ENCODE measurements at places on chromosomes 4 and X.

DNA sequence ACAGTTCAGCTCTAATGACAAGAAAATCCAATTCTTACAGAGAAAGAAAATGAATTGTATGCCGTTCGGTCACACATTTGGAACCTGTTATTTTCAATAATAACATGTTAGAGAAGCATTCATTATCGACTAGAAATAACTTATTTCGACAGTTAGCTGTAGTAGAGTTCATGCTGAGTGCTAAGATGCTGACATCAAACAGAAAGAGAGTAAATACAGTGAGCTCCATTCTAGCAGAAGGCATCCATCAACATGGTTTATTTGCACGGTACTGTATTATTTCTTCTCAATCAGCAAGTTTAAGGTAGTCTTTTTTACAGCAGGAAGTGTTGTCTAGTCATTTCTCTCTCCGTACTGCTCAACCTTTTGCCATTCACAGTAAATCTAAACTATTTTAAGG is 732.1 kb downstream of the STIM2 start:
- DNase-seq = no peak

DNA sequence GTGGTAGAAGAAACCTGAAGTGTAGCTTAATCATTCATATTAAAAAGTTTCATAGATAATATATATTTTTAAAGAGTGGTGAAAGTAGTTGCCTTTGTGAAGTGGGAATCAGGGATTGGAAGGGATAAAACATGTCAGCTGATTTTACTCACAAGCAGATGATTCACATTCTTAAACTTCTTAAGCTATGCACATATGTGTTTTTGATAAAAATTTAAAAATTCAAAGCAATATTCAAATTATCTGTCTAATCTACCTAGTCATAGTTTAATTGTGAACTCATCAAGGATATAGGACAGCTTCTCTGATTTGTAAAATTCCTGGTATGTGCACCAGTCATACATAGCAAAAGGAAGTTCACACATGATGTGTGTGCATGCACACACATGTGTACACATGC is 520.6 kb upstream of the PITX2 start:
- DNase-seq = no peak

DNA sequence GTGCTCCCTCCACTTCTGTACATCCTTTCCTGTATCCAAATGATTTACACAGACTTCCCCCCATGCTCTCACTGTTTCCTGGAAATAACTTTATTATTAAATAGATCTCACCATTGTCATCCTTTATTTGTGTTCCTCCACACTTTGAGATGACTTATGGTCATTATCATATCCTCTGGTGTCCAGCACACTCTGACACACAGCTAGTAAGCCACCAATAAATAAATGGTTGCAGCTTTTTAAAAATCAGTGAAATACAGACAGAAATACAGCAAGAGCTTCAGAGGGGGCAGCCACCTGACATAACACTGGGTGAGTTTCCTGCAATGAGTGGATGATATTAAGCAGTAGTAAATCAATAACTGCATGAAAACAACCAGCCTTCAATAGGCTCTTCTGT is 2036.4 kb upstream of the AGA start:
- no peak for DNase-seq

- DNase-seq = peak; percentile 91
Observed at GRCh38 chrX:12955882-12956703, 18.8 kb upstream of the TMSB4X start.

- DNase-seq = no peak
Observed at GRCh38 chr4:180850318-180850940, 1392.8 kb upstream of the TENM3 start.

DNA sequence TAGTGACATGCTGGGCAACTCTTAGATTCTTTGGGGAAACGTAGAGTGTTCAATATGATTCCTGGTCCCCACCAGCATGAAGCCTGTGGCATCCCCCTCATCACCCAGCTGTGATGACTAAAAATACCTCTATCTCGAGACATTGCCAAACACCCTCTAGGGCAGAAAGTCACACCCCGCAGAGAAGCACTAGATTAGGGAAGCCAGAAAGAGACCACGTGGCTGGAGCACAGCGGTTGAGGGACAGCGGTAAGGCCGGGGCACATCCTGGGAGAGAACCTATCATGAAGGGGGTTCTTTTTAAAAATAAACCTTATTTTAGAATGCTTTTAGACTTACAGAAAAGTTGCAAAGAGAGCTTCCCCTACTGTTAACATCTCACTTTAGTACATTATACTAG is 11.0 kb downstream of the FAT1 start:
- DNase-seq = no peak

- DNase-seq = no peak
Observed at GRCh38 chr4:13920901-13921300, 293.4 kb upstream of the BOD1L1 start.

DNA sequence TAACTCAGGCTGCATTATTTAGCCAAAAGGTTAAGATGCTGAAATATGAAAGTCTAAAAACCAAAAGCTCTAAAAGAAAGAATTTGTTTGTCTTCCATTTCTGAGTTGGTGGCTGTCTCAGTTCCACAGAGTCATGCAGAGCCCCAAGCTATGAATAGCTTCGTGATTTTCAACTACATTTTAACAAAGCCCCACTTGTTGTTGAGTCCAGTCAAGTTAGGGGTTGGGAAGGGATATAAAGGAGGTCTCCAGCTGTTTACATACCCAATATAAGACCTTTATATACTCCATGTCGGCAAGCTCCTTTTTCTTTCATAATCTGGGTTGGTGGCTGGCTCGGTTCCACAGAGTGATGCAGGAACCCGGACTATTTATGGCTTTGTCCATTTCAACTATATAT is 924.6 kb upstream of the PRKX start:
- DNase-seq = no peak

- DNase-seq = no peak
Observed at GRCh38 chr4:85963231-85963630, 396.6 kb downstream of the MAPK10 start.

GRCh38 chr4:138592796-138593195 is 350.6 kb upstream of the SLC7A11 start:
- no peak for DNase-seq

DNA sequence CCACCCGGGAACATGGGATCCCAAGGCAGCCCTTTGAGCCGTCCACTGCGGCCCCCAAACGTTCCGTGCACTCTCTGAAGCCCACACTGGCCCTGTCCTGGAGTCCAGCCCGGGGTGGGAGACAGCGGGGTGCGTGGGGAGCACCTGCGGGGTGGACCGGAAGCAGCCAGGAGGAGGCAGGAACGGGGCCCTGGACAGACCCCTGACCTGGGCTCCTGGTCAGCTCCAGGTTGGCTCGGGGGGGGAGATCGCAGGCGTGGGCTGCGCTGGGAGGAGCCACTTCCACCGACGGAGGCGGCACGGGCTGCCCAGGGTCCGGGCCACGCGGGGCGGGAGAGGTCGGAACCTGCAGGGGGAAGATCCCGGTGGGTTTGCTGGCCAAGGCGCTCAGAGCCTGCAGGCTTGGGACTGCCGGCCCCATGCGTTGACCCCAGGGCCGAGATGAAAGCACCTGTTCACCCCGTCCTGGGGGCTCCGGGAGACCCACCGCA is 5.7 kb upstream of the PLCXD1 start:
- DNase-seq = no peak

GRCh38 chrX:46587753-46588171 is 14.2 kb downstream of the CHST7 start:
- DNase-seq = no peak

Data from DND-41 (cell line).